ENCODE measurements at places on chromosomes 12 and 14.

GRCh38 chr12:111846016-111846415, 4.0 kb downstream of the MAPKAPK5 start:
- no peak for DNase-seq

DNA sequence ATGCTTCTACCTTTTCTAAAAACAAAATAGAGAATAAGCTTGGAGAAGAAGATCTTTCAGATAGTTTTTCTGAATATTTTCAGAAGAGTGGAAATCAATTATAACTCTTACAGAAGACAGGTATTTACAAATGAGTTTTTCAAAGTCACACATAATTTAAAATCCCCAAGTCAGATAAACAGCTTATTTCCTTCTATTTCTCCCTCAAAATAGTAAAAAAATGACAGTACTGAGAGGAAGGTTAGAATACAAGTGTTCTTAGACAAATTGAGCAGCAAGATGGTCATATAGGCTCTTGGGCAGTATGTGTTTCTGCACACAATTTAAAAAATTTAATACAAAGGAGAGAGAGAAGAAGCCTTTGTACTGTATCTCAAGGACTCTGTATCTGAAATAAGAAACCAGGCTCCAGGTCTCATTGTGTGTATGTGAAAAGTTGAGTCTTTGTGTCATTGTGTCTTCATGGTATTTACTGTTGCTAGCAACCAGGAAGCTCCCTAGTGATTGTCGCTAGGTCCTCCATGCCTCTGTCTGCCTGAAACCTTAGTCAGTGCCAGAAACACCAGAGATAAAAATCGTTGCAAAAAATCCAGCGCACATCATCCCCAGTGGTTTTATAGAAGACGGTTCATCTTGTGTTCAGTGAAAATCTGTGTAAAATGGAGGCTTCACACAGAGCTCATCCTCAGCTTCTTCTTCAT, 12.9 kb upstream of the TUBA1A start:
- no peak for DNase-seq

DNA sequence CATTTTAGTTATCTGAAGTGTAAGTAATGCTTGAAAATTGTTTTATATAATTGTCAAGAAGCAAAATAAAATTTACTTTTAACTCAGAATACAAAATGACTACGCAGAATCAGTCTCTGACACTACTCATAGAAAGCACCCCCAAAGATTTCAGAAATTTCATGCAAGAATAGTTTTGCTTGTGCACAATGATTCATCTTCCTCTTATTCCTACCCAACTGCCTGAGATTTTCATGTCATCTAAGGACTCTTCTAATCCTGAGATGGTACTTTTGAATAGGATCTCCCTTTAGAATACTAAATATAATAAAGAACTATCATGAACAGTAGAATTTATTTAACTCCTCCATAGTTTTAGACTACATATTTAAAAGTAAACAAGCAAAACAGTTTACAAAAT, 485.3 kb upstream of the MGAT4C start:
- no peak for DNase-seq

GRCh38 chr14:24151404-24152080, 4.2 kb downstream of the RNF31 start:
- DNase-seq, result no peak

- DNase-seq, result no peak
Observed at GRCh38 chr12:93128332-93128707, 199.2 kb upstream of the EEA1 start.

GRCh38 chr14:93953263-93953662, 23.1 kb downstream of the ASB2 start:
- no peak for DNase-seq

DNA sequence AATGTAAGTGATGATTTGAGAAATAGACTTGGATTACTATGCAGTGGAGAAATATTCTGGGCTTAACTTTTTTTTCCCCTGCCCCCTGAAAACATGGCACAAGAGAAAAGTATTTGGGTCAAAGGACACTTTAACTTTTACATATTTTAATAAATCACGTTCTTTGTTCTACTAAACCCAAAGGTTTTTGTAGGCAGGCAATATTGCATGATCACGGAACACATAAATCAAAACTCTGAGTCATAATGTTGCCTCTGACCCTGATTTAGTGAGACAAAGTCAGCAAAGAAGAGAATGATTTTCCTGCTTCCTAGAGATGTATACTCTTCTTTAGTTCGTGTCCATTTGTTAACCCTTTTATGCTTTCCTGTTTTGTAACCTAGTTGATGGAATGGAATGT, 38.0 kb downstream of the ABCD2 start:
- no peak for DNase-seq

DNA sequence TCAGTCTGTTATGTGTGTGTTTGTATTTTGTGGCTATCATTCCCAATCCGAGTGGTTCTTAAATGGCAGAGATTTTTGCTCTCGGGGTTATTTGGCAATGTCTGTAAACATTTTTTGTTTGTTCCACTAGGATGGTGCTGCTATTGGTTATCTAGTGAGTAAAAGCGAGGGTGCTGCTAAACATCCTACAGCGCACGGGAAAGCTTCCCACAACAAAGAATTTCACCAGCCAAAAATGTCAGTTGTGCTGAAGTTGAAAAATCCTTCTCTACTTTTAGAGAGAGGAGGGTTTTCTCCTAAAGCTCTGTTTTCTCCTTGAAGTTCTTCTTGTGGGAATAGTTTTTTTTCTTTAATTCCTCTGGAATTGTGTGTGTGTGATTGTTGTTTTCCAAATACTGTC, 2.4 kb downstream of the EXD2 start:
- no peak for DNase-seq

DNA sequence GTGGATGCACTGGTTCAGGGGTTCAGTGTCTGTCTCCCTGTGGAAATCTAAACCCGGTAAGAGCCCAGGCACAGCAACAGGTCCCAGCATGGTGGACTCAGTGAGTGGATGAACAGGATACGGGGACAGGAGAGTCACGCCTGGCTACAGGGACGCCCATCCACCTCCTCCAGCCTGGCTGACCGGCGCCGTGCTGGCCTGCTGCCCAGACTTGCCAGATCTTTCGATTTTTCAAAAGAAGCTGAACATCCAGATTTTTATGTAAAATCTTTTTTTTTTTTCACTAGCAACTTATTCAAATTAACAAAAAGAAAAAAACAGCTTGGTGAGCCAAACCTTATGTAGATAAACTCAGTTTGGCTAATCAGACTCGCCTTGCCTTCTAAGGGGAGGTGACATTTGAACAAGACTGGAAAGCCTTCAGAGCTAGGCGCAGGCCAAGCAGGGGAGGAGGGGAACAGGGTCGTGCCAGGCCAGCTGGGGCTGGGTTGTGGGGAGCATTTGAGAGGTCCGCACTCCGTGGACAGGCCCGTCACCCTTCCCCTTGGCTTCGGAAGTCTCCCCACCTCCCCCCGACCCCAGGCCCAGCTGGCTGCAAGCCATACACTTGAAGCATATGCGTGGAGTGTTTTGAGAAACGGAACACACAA, 87.8 kb upstream of the NCOR2 start:
- no peak for DNase-seq

DNA sequence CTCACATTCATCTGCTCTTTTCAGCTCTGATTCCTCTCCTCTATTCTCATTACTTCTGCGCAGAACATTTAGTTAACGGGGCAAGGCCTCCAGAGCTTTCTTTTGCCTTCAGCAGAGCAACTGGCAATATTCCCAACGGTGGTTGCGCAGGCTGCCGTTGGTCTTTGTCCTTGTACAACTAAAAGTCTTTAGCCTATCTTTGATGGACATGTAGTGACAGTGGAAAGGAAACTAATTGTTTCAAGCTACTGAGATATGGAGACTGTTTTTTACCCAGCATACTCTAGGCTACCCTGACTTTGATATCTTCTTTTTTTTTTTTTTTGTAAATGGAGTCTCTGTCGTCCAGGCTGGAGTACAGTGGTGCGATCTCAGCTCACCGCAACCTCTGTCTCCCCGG, 12.6 kb downstream of the R3HDM2 start:
- peak; percentile 13 for DNase-seq

- DNase-seq, result no peak
Observed at GRCh38 chr14:36666416-36667206, 5.0 kb downstream of the PAX9 start.

DNA sequence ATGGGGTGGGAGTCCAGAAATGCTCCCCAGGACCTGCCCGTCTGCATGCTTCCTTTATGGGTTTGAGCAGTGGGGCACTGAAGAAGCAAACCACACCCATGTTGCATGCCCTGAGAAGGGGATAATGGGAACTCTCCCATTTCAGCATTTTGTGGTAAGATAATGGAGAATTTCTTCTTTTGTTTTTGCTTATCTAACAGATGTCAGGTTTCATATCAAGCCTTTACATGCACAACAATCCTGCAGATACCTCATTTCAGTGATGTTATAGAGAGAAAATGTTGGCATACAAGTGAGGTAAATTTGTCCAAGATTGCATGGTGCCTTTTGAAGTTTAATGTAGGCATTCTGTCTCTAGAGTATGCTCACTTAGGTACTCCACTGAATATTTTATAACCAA, 177.0 kb downstream of the ALX1 start:
- no peak for DNase-seq

GRCh38 chr12:130878193-130879185, 6.6 kb downstream of the RAN start:
- peak; percentile 61 for DNase-seq

DNA sequence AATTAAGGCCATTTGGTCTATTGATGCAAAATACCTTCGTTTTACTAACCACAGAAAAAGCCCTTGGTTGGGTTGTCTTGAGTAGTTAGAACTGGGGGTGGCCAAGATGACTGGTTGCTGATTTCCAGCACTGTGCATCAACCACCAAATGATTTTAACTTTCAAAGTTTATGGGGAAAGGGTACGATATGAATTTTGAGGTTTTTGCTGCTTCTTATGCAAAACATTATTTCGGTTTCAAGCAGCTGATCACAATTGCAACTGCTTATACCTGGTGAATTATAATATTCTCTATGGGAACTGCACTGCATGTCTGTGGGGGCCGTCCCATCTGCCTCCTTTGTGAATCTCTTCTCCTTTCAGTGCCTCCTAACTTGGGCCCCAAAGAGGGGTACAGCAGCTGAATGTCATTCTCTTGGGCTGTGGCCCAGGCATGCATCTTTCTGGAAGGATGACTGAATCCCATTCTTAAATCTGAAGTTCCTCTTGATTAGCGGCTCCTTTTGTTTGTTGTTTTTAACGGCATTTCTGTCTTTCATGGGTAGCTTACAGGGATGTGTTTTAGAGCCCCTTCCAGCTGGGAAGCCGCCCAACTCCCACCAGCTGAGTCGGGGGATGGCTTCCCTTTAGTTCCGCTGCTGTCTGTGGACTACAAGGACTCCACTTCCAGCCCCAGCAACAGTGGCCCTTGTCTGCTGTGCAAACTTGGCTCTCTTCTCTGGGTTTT, 479.8 kb downstream of the ZFP36L1 start:
- no peak for DNase-seq

- no peak for DNase-seq
Observed at GRCh38 chr12:54277823-54278276, 2.1 kb downstream of the CBX5 start.

DNA sequence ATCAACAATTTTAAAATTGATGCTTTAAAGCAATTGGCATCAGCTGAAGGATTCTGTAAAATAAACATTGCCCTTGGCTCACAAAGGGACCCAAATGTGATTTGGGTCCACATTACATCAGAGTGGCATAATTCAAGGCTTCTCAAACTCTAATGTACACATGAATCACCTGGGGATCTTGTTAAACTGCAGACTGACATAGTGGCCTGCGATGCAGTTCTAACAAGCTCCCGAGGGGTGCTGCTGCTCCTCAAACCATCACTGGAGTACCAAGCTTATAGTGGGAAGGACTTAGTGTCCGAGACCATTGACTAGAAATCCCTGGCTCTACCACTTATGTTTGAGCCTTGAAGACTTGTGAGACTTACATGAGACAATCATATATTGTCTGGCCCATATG, 31.8 kb upstream of the DNM1L start:
- DNase-seq, result no peak

DNA sequence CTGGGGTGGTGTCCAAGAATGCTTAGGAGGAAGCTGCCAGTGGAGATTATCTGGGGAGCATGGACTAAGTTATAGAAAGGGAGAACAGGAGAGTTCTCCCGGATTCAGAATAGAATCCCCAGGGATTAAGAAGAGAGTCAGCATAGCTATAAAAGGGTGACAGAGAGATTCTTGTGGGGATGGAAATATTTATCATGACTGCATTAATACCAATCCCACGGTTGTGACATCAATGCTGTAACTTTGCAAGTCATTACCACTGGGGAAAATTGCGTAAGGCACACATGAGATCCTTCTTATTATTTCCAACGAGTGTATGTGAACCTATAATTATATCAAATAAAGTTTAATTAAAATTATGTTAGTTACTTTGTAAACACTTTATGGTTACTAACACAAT, 447.9 kb upstream of the TMEM132C start:
- DNase-seq, result no peak

GRCh38 chr12:119204131-119204530, 25.4 kb downstream of the HSPB8 start:
- no peak for DNase-seq

GRCh38 chr12:26906704-26907103, 31.1 kb downstream of the INTS13 start:
- no peak for DNase-seq

DNA sequence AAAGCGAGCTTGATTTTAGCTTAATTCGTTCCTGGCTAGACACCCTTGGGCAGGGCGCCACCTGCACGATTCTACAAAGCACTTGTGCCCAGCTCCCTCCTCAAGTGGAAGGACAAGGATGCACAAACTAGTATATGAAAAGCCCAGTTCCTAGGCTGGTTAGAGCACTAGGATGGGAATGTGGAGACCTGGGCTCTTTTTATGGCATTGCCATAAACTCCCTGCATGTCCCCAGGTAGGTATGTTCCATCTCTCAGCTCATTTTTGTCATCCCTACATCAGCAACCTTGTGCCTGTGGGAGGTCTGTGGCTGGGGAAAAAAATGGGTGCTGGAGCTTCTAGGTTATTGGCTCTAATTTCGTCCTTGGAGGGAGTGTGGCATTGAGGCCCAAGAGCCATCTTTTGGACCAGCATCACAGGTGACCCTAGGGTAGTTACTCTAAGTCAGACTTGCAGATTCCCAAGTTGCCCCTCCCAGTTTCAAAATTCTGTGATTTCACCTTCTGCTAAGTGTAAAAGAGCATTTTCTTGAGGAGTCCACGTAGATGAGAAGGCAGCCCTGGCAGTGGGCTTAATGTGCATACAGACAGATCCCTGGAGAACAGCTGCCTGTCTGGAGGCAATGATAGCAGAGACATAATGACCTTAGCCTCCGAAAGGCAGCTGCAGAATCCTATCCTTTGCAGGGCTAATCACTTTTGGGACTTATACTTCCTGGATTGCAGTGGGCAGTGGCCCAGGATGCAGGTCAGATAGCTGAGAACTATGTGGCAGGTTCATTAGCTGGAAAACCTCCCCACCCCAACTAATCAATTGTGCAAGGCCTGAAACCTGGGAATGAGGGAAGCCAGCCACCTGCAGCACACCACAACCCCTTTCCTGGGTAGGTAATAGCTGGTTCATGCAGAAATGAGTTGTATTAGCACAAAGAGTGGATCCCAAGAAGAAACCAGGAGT, 47.6 kb upstream of the BDKRB2 start:
- no peak for DNase-seq

- no peak for DNase-seq
Observed at GRCh38 chr12:131835616-131836171, 7.5 kb downstream of the MMP17 start.

GRCh38 chr14:96502621-96503305, 581 bp downstream of the PAPOLA start:
- no peak for DNase-seq

- DNase-seq, result no peak
Observed at GRCh38 chr12:75507086-75507485, 4.3 kb downstream of the KRR1 start.
